ENCODE measurements at places on chromosomes 6 and 20.

DNA sequence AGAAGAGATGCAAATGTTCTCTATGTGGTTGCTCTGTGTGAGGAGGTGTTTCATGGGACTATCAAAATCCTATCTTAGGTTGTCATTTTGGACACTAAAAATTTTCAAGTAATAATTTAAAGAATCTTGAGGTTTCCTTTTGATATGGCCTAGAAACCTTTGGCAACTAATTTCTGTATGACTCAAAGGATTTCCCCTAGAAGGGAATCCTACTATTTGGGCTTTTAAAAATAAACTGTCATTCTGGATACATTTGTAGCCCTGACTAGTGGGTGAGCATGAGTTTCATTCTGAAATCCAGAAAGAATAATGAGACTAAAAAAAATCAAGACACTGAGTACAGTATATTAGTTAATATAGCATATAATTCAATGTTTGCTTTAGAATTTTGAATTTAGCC is 25.5 kb upstream of the RAB23 start:
- no peak for DNase-seq

DNA sequence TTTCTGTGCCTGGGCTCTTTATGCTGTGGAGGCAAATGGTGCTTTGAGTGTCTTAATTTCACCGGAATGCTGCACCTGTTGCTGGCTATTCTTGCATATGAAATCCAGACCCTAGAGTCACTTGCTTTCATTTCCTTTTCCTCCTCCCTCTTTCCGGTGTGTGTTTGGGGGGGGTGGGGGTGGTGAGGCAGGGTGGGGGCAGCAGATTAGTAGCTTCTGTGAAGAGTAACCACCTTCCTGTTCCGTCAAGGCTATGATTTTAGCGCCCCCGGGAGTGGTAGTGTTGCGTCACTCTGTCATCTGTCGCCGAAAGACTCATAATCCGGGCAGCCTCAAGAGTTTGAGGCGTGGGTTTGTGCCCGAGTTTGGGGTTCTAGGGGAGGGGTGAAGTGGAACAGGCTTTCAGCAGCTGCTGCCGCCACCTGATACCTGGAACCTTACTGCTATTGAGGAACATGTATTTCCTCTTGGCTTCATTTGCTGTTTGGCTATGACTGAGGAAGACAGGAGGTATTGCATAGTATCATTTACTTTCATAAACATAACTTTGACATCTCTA is 49.1 kb downstream of the UTRN start:
- peak; percentile 66 for DNase-seq

DNA sequence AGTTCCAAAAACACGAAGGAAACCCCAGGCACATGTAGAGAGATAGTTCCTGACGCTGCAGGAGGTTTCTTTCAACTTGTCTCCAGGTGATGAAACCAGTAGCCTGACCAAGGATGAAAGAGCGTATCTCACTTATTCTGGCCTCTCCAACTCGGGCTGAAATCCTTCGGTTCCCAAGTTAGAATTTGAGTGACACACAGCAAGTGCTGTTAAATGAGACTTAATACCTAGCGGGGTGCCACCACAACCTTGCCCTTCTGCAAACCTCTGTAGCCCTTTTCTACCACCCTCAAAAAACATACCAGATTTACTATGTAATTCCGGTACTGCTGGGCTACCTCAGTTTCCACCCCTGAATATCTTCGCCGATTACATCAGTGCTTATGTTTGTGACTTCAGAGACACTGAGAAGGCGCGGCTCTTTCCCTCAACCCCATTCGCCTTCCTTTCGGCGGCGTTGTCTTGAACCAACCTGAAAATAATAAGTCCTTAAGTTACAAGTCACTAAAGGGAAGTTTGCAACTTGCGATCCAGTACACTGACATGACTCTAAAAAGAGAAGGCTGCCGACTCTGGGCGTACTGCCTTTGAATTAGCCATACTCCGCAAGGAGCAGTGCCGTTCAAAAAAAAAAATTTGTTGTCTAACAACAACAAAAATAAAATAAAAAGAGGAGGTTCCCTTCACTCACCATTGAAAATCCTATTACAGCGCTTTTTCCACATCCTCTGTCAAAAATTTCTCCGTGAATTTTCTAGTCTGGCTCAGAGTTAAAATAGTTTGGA is 194.9 kb upstream of the ZNF184 start:
- DNase-seq = no peak

GRCh38 chr6:144580039-144580438 is 294.9 kb downstream of the UTRN start:
- DNase-seq = no peak

DNA sequence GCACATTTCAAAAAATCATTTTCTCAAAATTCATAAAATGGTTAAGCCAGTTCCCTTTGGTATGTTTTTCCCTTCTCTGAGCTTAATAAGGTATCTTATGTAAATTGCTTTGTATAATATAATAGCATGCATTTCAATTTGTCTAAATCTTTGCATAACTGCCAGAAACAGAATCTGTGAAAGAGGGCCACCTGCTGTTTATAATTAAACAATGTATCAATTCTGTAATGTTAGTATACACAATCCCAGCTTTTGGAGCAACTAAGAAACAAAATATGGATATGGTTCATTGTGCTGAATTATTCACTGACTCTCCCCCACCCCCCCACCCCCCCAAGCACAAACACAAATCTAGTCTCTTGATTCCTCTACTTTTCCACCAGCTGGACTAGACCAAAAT is 54.8 kb downstream of the GPX5 start:
- DNase-seq = no peak

DNA sequence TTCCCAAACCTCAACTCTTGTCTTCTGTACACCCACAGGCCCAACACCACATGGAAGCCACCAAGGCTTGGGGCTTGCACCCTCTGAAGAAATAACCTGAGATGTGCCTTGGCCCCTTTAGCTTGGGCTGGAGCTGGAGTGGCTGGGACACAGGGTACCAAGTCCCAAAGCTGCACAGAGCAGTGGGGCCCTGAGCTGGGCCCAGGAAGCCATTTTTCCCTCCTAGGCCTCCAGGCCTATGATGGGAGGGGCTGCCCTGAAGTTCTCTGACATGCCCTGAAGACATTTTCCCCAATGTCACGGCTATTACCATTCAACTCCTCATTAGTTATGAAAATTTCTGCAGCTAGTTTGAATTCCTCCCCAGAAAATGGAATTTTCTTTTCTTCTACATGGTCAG is 163.2 kb upstream of the ARID1B start:
- DNase-seq = no peak

GRCh38 chr6:127176146-127176545 is 57.7 kb downstream of the RSPO3 start:
- DNase-seq = no peak

- DNase-seq = no peak
Measured at GRCh38 chr6:110874880-110875547, 429 bp downstream of the AMD1 start.

DNA sequence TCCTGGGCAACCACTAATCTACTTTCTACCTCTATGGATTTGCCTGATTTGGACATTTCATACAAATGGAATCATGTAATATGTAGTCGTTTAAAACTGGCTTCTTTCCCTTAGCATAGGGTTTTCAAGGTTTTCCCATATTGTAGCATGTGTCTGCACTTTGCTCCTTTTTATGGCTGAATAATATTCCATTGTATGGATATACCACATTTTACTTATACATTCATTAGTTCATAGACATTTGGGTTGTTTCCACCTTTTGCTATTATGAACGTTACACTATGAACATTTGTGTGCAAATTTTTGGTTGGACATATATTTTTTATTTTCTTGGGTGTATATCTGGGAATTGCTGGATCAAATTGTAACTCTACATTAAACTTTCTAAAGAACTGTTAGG is 600.4 kb upstream of the NOX3 start:
- DNase-seq = no peak

GRCh38 chr6:53418288-53418687 is 69.5 kb upstream of the ELOVL5 start:
- no peak for DNase-seq

DNA sequence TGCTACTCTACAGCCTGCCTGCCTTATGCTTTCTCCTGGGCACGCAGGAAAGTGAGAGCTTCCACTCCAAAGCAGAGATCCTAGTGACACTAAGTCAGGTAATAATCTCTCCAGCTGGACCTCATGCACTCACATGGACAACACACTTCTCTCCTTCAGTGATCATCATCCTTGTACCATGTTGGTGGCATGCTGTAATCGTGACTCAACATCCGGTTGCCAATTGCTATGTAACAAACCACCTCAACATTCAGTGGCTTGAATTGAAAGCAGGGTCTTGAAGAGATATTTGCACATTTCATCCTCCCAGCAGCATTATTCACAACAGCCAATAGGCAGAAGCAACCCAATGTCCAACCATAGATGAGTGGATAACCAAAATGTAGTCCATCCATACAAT is 40.3 kb upstream of the PPP1R3G start:
- DNase-seq = no peak

DNA sequence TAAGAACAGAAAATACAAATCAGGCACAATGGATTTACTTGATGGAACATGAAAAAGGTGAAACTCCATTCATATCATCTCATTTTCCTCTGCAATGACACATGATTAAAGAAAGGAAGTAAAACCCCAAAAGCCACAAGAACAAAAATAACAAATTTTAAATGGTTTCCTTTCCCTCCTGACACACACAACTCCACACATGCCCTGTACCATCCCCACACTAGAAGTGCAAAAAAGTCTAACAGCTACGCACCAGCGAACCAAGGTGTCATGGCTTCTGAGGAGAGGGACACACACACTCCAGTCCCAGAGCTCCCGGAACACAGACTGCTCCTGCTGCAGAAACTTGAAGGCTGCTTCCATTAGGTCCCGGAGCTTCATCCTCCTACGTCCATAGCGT is 25.3 kb downstream of the MDN1 start:
- DNase-seq = peak; percentile 15

- no peak for DNase-seq
Measured at GRCh38 chr6:68126089-68126749, 508.9 kb upstream of the ADGRB3 start.

GRCh38 chr20:53728359-53728758 is 134.7 kb upstream of the ZNF217 start:
- no peak for DNase-seq

DNA sequence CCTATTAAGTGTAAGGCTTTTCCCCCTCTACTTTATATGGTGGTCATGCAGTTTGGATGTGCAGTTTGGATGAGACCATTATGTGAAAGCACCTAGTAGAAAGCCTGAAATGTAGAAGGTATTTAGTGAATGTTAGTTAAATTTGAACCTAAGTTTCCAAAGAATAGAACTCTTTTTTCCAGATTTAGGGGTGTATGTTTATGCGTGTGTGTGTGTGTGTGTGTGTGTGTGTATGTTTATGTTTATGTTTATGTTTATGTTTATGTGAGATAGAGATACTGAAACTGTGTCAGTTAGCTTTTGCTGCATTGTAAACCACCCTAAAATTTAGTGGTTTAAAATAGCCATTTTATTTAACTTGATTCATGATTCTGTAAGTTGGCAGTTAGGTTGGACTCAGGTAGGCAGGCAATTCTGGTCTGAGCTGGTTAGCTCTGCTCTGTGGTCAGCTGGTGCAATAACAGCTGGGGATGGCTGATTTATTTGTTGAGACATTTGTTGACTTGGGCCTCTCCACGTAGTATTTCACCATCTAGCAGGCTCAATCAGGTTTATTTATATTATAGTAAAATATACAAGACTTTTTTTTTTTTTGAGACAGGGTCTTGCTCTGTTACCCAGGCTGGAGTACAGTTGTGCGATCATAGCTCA is 54.0 kb downstream of the STK4 start:
- no peak for DNase-seq

DNA sequence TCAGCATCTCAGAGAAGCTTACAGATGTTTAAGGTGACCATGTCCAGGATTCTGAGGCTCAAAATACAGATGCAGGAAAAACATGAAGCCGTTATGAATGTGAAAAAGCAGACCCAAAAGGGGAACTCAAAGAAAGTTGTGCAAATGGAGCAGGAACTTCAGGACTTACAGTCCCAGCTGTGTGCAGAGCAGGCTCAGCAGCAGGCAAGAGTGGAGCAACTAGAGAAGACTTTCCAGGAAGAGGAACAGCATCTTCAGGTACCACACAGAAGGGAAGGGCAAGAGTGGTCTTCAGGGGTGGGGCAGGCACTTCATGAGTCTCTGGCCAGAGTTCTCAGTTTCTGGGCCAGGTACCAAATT is 15.2 kb downstream of the RNF8 start:
- DNase-seq = no peak

- DNase-seq = no peak
Measured at GRCh38 chr6:52130440-52130839, 43.0 kb upstream of the PKHD1 start.

- DNase-seq = no peak
Measured at GRCh38 chr6:71474942-71475341, 186.3 kb downstream of the OGFRL1 start.

GRCh38 chr6:84788689-84789088 is 24.3 kb upstream of the TBX18 start:
- no peak for DNase-seq

DNA sequence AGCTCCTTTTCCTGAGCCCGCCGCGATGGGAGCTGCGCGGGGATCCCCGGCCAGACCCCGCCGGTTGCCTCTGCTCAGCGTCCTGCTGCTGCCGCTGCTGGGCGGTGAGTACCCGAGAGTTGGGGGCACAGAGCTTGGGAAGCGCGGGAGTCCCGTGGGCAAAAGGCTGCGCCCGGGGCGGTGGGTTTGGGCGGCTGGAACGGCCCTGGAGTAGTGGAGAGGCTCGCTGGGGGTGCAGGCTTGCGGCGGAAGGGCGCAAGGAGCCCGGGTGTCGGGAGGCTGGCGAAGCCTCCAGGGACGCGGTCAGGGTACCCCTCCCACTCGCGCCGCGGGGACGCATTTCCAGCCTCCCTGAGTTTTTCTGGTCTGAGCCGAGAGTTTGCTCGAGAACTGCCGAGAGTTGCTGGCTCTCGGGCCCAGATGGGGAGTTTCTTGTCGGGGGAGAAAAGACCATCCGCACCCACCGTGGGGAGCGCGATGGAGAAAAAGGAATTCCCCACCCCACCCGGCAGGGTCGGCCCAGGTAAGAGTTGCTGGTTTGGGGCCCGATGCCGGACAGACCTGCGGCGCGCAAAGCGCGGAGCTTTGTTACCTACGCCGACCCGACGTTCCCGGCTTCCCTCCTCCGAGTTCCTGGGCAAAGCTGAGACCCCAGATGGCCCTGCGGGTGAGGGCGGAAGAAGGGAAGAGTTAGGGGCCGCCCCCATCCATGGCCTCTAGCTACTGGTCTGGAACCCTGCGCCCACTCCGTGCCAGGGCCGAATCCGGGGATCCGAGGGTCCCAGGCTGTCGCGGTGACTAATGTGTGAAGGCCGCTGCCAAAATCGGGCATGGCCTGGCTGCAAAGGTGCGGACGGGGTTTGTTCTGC is 584 bp downstream of the PTK7 start:
- no peak for DNase-seq

GRCh38 chr6:14270925-14271788 is 153.6 kb downstream of the CD83 start:
- peak; percentile 57 for DNase-seq

GRCh38 chr6:46062312-46062711 is 46.7 kb upstream of the CLIC5 start:
- DNase-seq = no peak

All from stimulated activated CD4-positive, alpha-beta T cell treated with anti-CD3 and anti-CD28 coated beads, Interleukin-4, amount 100 ng/mL, for 24 hours (primary cell).